ENCODE measurements at places on chromosomes 12 and 14.

DNA sequence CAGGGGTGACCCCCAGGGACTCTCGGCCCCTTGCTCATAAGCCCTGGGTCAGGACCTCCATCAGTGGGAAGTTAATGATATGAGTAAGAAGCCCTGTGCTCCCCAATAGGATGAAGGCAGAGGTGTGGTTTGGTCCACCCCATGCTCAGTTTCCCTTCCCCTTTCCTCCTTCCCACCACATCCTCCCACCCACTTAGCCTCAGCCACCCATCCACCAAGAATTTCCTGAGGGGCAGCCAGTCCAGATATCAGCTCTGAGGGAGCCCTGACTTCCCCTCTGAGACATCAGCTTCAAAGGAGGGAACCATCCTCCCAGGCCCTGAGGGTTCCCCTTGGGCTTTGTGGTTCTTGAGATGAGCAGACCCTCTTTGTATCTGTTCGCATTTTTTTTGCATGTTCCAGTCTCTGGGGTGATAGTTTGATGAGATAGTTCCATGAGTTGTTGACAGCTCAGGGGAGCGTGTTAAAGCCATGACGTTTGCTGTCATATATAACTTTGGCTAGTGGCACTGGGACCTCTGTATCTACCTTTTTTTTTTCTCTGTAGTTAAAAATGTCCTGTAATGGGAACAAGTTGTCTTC, 71.2 kb downstream of the LGMN start:
- DNase-seq, result no peak

DNA sequence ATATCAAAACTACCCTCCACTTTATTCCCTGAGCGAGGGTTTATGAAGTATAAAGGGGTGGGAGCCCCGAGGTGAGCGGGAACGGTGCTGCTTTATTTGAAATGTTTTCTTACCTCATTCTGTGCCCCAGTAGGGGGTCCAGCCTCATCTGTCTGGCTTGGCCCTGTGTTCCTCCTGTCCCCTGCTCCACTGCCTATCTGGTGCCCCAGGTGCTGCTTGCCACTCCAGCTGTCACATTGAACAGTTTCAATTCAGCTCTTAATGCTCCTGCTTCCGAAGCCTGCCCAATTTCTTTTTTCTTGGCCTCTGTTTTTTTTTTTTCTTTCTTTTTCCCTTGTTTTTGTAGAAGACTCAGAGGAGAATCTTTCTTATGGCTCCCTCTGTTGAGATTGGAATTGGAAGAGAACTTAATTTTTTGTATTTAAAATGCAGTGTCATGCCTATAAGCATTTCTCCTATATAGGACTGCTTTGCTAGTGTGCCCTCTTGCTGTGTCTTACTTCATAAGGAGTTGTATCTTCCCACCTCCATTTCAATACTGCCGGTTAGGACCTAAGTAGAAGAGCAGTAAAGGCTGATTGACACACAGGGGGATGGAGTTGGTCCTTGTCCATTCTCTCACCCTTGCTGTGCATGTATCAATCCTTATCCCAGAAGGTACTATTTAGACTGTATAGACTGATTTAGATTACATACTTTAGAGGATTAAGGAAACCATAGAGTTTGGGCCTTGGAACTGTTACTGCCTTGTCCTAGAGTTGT, 2.3 kb downstream of the ATXN7L3B start:
- peak; percentile 54 for DNase-seq

DNA sequence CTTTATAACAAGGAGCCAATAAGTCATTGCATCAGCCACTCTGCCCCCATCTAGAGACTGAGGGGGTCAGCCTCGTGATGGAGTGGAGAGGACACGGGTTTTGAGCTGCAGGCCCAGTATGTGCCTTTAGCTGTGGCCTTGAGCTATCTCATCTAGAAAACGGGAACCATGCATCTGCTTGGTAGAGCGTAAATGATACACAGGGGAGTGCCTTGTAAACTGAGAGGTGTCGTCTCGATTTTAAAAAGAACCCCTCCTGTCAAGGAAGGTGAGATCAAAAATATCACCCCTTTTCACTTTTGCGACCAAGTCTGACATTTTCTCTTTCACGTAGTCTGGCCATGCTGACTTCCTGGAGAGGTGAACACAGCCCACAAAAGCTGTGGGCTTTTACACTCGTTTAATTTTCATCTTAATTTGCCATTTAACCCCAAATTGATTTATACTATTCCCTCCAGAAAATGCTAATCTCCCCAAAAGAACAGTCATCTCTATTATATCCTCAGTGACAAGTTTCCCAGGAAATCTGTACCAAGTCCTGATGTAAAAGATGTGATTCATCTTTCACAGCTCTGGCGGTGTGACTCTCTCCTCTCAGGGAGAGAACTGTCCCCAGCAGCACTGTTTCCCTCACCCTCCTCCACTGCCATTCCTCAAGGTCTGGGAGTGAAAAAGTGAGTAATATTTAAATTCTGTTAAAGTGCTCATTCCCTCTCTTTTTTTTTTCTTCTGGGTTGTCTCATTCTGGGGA, 30.6 kb downstream of the VCPKMT start:
- no peak for DNase-seq

DNA sequence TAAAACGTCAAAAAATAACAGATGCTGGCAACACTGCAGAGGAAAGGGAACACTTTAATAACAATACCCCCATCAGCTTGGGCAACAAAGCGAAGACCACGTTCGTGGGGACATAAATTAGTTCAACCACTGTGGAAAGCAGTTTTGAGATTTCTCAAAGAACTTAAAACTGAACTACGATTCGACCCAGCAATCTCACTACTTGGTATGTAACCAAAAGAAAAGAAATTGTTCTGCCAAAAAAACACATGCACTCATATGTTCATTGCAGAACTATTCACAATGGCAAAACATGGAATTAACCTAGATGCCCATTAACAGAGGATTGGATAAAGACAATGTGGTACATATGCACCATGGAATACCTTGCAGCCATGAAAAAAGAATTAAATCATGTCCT, 81.2 kb upstream of the RAP1B start:
- DNase-seq, result no peak

DNA sequence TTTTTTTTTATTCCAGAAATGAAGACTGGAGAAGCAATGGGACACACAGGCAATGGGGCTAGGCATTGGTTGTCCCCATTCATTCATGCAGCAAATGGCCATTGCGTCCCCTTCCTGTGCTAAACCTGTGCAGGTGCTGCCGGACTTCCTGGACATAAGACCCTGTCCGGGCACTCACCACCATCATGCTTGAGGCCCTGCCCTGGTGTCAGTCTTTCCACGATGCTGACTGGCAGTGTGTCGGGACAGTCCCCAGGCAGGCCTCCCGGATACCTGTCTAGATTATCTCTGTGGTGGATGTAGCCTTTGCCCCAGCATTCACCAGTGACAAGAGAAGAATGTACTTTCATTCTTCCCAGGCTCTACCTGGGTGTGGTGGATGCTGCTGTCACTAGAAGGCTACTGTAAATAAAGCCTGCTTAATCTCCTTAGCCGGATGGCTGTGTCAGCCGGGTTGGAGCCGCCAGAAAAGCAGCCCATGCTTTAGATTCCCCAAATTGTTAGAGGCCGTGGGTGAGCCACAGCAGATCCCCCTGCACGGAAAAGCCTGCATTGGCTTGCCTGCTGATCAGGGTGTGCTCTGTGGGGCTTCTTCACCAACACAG, 94.5 kb upstream of the PARP11 start:
- DNase-seq, result no peak

DNA sequence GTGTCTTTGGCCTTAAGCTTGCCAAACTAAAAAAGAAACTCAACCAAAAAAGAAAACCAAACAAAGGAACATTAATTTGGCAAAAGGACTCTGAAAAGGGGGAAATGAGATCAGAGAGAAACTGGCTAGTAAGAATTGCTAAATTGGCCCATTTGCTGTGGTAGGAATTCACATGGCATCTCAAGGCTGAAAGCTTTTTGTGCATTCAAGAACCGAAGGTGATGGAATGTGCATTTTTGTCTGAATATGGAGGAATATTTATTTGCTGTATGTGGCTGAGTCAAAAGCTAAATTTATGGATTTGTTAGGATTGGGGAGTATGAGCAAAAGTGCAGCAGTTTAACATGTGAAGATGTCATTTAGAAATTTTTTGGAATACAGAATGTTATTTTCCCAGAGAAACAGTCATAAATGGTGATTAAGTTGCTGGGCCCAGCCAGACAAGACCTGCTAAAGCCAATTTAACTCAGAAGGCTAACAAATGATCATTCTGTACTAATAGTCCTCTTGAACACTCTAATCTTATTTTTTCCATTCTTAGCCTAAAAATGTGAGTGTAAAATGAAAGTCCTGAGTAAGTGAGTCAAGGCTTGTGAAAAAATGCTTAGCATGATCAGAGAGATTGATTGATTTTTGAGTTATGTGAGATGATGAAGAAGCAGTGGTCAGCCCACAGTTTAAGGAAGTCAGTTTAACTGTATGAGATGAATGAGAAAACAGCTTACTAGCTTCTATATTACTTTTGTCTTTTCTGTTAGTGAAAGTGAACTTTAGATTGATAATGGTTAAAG, 94.1 kb downstream of the ANO6 start:
- DNase-seq, result no peak

DNA sequence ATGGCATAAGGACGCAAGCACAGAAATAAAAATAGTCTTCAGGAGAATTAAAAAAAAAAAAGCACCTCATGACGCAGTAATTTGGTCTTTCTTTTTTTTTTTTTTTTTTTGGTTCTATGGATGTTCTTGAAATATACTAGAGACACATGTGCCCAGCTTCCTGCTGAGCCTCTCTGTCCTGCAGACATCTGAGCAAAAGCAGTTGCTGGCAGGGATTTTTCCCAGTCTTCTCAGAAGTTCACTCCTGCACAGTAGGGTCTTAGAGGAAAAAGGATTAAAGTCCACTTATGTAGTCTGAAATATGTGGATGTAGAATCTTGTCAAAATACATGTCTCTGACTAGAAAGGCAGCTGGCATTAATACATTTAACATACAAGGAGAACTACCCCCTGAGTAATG, 1888.1 kb upstream of the SEL1L start:
- no peak for DNase-seq

DNA sequence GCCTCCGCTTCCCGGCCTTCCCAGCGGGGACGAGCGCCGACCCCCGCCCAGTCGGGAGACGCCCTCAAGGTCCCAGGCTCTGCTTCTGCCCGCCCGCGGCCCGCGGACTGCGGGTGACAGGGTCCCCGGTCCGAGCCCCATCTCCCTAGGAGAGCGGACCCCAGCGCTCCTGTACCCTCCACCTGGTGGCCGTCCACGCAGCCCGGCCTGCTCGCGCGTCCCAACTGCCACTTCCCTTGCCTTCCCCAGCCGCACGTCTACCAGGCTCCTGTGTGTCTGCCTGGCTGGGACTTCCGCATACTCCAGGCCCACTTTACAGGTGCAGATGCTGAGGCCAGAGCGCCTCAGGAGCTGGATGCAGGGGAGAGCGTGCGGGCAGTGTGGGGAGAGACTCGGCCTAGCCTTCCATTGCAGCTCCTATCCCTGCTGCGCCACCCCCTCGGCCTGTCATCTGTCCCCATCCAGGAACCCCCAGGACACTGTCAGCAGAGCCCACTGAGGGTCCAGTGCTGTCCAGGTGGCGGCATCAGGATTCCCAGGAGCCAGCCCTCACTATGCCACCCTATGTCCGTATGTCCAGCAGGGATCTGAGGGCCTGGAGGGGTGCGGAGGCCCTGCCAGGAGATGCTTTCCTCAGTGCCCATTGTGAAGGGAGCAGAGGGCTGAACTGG, 8.0 kb upstream of the ANKRD9 start:
- DNase-seq, result no peak

GRCh38 chr12:47722136-47722834, 3.0 kb downstream of the ENDOU start:
- DNase-seq, result no peak

DNA sequence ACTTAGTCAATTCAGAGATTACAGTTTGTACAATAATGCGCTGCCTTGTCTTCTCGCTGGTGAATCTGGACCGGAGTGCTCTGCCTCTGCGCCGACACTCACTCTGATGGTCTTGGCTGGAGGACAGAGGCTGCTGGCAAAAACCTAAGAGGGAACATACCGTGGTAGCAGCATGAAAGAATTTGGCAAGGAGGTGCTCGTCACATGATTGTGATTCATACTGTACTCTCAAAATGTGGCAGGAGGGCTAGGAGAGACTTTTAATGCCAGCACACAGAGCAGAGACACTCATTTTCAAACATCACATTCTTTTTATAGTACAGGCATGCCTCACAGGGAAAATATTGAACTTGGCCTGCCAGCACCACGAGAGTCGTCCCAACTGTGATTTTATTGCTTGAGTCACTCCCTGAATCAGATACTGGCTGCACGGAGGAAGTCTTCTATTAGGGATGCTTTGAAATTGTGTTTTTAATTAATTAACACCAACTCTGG, 67.8 kb downstream of the HMGA2 start:
- DNase-seq, result no peak

DNA sequence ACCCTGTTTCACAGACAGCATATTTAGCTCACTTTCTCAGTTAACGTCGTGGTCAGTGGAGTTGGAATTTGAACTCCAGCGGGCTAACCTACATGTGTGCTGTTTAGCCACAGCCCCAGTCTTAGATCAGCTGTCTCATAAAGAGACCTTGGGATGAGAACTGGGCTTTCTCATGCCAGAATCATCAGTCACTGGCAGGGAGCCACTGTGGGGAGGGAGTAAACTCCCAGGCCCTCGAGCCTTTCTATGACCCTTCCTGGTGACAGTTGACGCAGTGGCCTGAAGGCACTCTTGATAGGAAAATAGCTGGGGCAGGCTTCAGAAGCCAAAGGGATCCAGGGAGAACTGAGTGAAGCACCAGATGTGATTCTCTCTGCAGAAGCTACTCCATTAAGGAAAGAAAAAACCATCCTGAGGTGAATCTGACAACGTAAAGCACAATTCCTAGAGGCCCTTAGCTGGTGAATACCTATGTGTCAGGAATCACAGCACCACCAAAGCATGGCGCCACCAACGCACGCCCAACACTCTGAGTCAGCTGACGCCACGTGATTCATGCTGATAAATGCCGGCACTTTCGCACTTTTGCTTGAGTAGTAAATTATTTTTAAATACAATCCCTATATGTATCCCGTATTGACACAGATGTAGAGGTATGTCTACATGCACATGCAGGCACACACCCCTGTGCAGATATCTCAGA, 279.6 kb upstream of the TMEM132C start:
- DNase-seq, result no peak

- no peak for DNase-seq
Observed at GRCh38 chr12:92665496-92665895, 37.3 kb upstream of the PLEKHG7 start.

GRCh38 chr14:36818246-36818645, 156.6 kb downstream of the PAX9 start:
- DNase-seq, result no peak

DNA sequence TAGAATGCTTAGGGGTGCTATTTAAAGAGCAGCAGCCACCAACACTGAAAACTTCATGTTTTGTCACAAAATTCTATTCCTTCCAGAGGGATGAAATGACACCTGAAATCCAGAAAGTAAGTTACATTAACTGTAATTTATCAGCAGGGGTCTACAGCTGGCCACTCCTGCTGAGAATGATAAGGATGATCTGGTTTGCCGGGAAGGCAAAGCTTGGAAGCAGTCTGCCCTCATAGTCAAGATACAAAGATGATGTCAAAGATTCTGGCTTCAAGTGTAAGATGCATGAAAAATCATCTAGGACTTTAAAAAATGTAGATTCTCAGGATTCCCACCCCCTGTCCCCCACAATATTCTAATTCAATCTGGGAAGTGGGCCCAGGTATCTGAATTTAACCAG, 58.4 kb downstream of the DCAF5 start:
- no peak for DNase-seq
